ENCODE measurements at places on chromosomes 3 and 15.
A peak's percentile ranks its signal among the peaks of the same experiment; 100 is the strongest.

- DNase-seq = peak; percentile 43
These were observed at the start of gene GLDN for GRCh38 chr15:51341366-51342226. Gene GLDN (plus strand): TSS chr15:51341655. CDS start chr15:51341685, 30 bp downstream.

- no peak for DNase-seq
These were observed 281.4 kb downstream of the RSL24D1 start for GRCh38 chr15:54915380-54915779.

DNA sequence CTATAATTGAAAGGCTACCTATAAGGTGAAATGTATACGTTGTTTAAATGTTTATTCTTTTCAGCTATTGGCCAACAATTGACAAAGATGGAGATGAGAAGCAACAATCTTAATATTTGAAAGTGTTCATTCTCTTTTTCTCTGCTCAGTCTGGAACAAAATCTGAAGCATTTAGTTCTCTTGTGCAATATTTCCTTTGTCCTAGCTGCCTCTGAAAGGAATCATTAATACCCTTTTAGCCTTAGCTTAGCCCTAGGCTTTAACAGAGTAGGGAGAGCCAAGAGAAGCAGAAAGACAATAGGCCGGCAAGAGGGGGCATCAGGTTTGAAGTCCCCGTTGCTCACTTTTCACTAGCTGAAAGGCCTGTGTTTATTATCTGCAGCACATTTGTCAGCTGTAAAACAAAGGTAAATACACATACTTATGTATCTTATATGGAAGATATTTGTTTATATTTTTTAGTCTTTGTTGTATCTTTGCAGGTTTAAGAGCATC, 422.5 kb upstream of the SEMA6D start:
- DNase-seq = no peak

DNA sequence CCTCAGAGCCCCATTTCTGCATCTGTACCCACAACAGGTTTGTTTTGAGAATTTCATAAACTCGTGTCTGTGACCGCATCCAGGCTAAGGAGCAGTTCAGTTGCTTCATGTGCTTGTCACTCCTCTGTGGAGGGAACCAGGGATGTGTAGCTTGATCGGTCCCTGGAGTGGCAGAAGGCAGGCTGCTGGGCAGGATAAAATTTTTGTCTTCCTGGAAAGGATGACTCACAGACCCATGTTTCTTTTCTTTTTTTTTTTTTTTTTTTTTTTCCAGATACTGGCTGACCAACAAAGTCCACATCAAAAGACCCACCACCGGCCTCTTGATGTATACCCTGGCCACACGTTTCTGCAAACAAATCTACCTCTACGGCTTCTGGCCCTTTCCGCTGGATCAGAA, 70.1 kb downstream of the ST8SIA2 start:
- no peak for DNase-seq

GRCh38 chr3:145219355-145220235, 941.4 kb downstream of the PLOD2 start:
- DNase-seq = no peak

DNA sequence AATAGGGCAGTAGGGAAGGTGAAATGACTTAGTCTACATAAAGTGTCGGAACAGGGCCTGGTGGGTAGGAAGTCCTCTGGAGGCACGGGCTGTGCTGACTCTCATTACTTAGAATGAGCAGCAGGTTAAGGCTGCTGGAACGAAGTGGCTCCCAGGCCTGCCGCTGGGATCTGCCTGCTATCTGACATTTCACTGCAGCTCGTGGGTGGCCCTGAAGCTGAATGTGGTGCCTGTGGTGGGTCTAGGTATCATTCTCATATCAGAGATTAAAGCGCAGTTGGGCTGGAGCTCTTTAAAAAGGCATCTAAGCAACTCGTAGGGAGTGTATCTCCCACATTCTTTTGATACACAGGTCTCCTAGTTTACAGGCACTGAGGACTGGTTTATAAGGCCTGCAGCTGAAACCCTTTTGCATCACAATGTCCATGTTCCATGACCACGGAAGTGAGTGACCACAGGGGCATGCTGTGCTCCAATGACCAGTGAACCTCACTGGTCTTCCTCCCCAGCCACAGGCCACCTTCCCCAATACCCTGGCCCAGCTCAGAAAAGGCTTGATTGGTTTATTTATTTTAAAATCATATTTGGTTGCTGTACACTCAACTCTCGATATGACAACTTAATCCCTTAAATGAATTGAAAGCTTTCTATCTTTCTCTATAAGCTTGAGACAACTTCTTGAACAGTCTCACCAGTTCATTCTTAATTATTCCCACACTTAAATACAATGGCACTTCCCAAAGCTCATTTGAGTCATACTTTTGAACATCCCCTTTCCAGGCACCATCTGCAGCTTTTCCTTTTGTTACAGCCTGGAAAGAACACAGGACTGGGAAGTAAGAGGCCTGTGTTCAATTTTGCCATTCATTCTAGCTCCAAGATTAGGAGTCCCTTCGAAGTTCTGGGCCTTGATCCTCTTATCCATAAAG, 19.0 kb downstream of the ADAMTS9 start:
- DNase-seq = no peak

DNA sequence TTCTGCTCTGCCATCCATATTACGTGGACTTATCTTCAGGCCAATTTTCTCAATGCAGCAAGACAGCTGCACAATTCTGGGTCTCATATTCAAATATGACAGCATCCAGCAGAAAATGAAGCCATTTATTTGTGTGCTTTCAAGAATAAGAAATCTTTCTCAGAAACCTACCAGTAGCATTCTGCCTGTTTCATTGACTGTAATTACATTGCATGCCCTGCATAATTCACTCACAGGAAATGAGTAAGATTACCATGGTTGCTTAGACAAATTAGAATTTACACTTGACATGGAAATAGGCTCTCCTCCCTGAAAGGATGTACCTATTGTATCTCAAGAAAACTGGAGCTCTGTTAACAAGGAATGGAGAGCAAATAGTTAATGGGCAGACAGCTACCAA, 346.6 kb upstream of the DCBLD2 start:
- DNase-seq = no peak

DNA sequence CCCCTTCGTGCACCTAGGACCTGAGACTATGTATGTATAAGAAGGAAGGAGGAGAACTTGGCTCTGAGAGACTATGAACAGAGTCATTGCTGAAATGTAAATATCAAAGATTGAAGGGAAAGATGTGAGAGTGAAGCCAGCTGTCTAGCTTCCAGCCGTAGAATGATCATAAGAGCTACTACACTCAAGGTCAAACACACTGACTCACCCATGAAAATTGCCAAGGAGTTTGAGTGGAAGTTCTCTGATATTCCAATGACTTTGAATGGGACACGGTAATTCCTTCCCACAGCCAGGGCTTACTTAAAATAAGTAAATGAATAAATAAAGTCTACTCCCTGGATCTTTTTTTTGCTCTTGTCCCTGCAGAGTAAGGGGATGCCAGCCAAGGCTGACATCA, 398.9 kb upstream of the TPRG1 start:
- no peak for DNase-seq

- DNase-seq = no peak
These were observed 133.0 kb downstream of the LRRK1 start for GRCh38 chr15:101052031-101052620.

GRCh38 chr3:12054245-12054644, 50.1 kb downstream of the SYN2 start:
- DNase-seq = no peak

Data from kidney (tissue), 22 donors.